ENCODE measurements at places on chromosomes 6 and 20.

- no peak for DNase-seq
Observed at GRCh38 chr6:101543796-101544195, 150.3 kb downstream of the GRIK2 start.

- DNase-seq = no peak
Observed at GRCh38 chr20:3775457-3776108, 5.7 kb downstream of the SPEF1 start.

- no peak for DNase-seq
Observed at GRCh38 chr6:113246186-113246585, 611.0 kb upstream of the MARCKS start.

DNA sequence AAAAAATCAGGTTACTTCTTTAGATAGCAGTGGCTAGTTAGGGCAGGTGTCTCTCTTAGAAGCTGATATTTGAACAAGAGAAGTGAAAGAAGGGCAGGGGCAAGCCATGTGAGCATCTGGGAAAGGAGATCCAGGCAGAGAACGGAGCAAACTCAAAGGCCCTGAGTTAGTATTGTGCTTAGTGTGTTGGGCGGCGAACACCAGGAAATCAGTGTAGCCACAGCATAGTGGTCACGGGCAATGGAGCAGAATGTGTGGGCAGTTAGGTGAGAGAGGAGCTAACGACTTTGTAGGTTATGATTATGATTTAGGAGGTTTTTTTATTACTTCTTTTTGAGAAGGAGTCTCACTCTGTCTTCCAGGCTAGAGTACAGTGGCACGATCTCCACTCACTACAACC, 229.3 kb downstream of the TMEM242 start:
- no peak for DNase-seq

DNA sequence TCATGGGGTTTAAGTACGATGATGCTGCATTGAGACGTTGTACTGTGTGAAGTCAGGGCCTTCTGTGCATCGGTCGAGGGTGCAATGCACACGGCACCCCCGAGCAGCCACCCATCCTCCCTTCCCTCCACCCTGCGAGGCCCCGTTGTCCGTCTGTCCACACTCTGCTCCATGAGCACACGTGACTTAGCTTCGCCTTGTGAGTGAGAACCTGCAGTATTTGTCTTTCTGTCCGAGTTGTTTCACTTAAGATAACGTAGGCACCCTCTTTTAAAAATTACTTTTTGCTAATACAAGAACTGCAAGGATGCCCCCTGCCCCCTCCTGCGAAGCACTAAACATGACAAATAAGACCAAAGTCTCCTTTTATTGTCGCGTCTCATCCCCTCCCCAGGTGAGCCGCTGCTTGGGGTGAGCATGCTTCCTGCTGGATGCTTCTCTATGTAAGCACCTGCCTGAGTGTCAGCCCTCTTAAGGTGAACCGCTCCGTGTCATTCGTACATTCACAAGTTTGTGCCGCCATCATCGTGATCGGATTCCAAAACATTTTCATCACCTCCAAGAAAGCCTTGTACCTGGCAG, 3.6 kb upstream of the RBBP8NL start:
- no peak for DNase-seq

- DNase-seq = no peak
Observed at GRCh38 chr20:5234158-5234557, 82.6 kb downstream of the PROKR2 start.

DNA sequence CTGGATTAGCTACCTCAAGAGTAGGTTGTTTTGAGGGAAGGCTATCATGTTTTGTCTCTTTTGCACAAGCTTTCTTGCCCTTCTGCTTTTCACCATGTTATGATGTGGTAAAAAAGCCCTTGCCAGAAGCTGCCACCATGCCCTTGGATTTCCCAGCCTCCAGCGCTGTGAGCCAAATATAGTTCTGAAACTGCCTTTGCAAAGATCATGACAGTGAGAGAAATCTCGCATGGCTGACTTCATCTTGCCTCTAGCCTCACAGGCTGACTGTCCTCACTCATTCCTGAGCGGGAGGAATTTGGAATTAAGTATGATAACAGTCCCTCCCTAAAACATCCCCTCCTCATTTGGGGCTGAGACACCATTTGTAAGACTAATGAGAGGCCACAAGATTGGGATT, 207.7 kb downstream of the BTBD9 start:
- DNase-seq = no peak

DNA sequence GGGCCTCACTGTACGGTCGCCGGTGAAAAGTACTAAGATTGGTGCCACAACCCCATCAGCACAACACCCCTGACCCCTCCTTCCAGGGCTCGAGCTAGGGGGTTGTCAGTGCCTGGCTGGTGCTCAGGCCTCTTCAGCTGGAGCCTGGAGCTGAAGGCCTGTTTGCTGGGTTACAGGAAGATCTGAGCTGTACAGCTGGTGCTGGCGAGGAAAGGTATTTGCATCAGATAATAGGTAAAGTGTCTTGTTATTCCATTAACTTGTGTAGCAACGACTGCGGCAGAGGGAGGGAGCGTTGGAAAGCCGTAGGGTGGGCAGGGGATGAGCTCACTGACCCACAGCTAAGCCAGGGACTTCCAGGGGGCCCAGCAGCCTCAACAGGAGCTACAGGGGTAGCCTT, 15.8 kb upstream of the SIRPA start:
- no peak for DNase-seq

DNA sequence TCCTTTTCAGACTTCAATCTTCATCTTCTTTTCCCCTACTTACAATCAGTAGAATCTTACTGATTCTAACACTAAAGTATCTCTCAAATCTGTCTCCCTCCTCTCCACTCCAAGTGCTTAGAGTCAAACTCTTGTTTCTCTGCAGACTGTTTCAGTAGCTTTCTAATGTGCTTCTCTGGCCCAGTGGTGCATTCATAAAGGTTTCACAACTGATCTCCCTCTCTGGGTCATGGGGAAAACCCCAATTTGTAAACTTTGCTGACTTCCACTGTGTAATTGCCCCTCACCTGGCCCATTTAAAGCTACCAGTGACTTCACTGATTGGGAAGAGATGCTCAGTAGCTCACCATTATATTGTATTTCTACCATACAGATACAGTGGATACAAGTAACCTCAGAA, 183.6 kb downstream of the FAXC start:
- no peak for DNase-seq

DNA sequence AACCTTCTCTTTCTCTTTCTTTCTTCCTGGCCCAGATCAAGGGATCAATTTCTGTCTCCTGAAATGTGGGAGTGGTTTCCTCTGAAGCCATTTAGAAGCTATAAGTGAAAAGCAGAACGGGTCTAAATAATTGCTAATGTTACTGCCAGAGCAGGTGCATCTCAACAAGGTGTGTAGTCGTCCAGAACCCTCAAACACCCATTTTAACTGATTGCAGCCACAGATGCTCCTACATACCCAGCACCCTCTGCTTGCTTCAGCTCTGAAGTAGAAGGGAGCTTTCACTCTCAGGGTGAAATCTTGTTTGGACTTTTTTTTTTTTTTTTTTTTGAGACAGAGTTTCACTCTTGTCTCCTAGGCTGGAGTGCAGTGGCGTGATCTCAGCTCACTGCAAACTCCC, 592.1 kb upstream of the ARID1B start:
- no peak for DNase-seq

GRCh38 chr20:23435626-23436539, 3.6 kb upstream of the CSTL1 start:
- peak; percentile 59 for DNase-seq

Data from tibial nerve (tissue), 4 donors.